ENCODE measurements at places on chromosomes 1 and 21. TPM values are rescaled to one million over a fixed set of nuclear protein-coding genes. Genes with fewer than 3 reads are reported as not detected.

- DNase-seq = no peak
Measured at GRCh38 chr21:42319376-42319775, 4.2 kb upstream of the TFF3 start.

GRCh38 chr1:172766462-172766861 is 107.6 kb downstream of the FASLG start:
- peak; percentile 39 for DNase-seq

KIAA1614 gene
- total RNA-seq = 7.1 TPM

GRCh38 chr1:187985897-187986654 is 1157.3 kb downstream of the PLA2G4A start:
- no peak for DNase-seq

RGS8 gene
- total RNA-seq = not detected

GRCh38 chr1:44503625-44504024 is 98.6 kb downstream of the RNF220 start:
- no peak for DNase-seq

DNA sequence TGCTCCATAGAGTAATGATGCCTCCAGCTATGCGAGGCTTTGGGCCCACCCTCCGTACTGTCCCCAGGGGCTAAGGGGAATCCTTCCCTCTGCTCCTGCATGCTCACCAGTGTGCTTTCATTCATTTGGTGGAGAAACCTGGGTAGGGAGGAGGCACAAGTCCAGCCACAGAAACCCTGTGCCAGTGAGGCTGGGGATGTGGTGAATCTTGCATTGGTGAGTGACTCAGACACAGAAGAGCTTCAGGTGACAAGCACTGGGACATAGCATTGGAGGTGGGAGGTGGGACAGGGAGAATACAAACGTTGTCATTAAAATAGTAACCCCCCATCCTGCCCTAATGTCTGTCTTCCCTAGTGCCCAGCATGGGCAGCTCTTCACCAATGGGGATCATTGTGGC is 5.2 kb downstream of the FCGR2A start:
- no peak for DNase-seq

OR2T33 gene
- not detected for total RNA-seq

GRCh38 chr21:14918527-14918926 is 146.3 kb downstream of the NRIP1 start:
- no peak for DNase-seq

ANKRD65 gene
- total RNA-seq = 1.8 TPM

ADORA3 gene
- total RNA-seq = 3.3 TPM

DNA sequence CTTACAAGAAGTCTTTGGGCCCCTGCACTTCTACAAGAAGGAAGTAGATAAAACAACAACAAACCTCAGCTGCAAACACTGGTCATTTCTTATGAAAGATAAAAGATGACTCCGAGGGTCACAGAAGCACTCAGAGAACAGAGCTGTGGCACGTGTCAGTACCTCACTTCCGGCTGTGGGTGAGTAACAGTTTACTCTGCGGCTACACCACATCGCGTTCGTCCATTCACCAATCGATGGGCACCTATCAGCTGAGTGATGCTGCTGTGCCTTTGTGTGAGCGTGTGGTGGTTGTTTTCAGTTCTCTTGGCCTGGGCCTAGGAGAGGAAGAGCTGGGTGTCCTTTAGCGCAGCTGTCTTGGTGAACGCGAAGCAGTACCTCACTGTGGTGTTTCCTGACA is 49.9 kb downstream of the COL6A1 start:
- DNase-seq = no peak

DNA sequence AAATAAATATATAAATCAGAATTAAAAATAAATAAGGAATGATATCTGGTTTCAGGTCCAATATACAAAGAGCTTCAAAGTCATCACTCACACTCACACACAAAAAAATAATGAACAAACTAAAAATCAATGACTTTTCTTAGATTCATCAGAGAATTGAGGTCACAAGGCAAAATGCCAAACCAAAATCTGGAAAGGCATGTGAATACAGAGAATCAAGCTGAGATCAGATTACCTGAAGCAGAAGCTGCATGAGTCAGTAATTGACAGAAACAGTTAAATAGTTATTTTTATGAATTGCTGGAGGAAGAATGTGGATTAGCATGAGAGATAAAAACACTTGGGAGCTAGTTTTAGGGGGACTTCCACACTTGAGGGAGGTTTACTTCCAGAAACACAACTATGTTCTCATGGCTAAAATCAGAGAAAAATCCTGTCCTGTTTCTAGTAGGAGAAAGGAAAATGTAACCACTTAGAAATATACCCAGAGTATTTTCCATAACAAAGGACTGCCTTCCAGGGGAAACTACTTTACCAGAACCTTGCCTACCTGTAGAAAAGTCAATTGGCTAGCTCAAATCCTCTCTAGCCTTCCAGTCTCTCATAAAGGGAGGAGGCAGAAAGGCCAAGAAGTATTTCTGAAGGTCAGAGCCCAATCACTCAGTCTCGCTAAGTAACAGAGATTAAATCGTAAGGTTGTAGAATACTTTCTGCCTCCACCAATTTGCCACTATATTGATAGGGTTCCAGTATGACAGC is 536.6 kb upstream of the NR5A2 start:
- DNase-seq = no peak

HMCN1 gene
- 5.7 TPM for total RNA-seq

CYP4Z1 gene
- total RNA-seq = 0.86 TPM

- DNase-seq = no peak
Measured at GRCh38 chr1:119531606-119532323, 24.8 kb downstream of the HSD3B1 start.

- no peak for DNase-seq
Measured at GRCh38 chr21:29638138-29638537, 301.7 kb downstream of the GRIK1 start.

DNA sequence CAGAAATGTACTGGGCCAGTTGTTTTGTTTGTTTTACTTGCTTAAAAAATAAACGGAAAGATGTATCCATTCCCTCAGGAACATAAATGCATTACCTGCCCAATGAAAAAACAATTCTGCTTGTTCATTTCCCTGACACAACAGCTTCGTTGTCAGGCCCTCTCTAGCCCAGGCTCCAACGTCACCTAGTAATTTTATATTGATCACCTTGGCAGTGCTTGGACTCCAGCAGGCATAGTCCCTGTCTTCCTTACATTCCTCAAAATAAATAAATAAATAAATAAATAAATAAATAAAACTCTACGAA is 1.2 kb downstream of the CEP170 start:
- no peak for DNase-seq

DNA sequence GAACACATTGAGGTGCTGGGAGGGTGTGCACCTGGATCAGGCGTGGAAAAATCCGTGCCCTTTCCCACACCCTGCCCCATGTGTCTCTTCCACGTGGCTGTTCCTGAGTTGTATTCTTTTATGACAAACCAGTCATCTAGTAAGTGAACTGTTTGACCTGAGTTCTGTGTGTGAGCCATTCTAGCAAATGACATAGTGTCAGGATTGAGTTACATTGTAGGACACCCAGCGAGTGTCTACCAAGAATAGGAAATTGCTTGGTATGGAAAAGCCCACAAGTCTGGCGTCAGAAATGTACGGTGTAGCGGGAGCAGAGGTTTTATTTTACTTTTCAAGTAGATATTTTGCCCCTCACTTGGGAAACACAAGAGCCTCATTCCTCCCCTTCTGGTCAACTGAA is 1.2 kb upstream of the MRAP start:
- no peak for DNase-seq

- no peak for DNase-seq
Measured at GRCh38 chr1:22971611-22972405, 858 bp downstream of the LACTBL1 start.

DNA sequence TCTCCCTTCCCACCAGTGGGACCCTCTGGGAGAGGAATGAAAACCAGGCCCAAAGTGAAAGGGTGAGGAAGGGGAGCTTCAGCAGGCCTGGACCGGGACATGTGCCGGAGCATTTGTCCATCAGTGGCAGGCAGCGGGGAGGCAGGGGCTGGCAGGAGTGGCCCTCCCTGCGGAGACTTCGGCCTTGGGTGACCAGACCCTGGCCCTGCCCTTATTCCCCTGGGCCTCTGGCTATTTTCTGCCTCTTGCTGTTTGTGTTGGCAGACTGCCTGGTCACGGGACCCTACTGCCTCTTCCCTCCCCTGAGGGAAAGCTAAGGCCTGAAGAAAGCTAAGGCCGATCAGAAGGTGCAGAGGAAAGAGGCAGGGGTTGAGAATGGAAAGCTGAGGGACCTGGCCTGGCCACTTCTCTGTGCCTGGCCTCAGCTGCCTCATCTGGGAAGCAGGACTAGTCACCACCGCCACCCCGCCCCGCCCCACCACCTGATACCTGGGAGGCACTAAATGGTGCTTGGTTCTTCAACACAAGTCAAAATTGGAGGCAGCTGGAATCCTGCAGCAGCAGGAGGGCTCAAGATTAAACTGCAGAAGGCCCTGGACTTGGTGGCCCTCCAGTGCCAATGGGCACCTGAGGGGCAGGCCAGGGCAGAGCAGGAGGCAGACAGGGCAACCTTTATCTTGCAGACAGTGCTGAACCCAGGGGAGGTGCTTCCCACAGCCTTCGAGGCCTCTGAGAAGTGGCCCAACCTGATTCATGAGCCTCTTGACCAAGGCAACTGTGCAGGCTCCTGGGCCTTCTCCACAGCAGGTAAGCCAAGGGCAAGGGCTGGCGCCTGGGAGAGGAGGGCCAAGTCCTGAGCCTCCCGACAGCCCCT is 7.9 kb downstream of the TINAGL1 start:
- DNase-seq = peak; percentile 88

KCNK2 gene
- 0.27 TPM for total RNA-seq

- DNase-seq = peak; percentile 76
Measured at GRCh38 chr1:25566730-25567341, 23.4 kb downstream of the LDLRAP1 start.

RXRG gene
- total RNA-seq = 3.3 TPM

All from Right ventricle myocardium superior (tissue), 1 donor.